ENCODE measurements at places on chromosomes 13 and 19. TPM values are rescaled to one million over a fixed set of nuclear protein-coding genes. Genes with fewer than 3 reads are reported as not detected.

GRCh38 chr13:23463661-23464060 is 30.2 kb upstream of the SACS start:
- no peak for DNase-seq

DNA sequence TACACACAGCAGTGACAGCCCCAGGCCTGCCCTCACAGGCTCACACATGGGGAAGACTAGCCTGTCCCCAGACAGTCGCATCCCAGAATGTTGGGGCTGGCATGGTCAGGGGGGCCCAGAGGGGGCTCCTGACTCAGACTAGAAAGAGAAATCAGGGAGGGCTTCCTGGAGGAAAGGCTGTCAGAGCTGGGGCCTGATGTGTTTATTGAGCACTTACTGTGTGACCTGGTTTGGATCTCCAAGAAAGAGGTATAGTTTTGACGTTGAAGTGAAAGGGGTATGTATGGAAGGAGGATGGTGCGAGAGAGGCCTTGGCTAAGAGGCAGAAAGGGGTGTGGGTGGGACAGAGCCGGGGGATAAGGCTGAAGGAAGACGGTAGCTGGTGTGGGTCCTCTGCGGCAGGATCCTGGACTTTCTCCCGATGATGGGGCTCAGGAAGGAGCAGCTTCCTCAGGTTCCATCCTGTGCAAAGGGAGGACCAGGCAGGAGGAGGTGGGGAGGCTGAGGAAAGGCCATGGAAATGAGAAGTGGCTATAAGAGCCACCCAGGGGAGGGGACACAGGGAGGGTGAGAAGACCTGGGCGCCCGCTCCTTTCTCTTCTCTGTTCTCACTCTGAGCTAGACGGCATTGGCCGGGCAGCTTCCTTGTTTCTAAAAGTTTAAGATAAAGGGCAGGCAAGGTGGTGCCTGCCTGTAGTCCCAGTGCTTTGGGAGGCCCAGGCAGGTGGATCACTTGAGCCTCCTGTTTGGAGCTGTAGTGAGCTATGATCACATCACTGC is 16.1 kb upstream of the BCL3 start:
- no peak for DNase-seq

GRCh38 chr13:99055735-99056134 is 77.9 kb upstream of the DOCK9 start:
- DNase-seq = no peak

The SERP2 gene
- 8.1 TPM for total RNA-seq

GRCh38 chr19:38209671-38210457 is 14.2 kb downstream of the DPF1 start:
- peak; percentile 87 for DNase-seq

- DNase-seq = no peak
Observed at GRCh38 chr19:35398570-35398969, 27.7 kb downstream of the GPR42 start.

The RASIP1 gene
- total RNA-seq = 3.2 TPM

DNA sequence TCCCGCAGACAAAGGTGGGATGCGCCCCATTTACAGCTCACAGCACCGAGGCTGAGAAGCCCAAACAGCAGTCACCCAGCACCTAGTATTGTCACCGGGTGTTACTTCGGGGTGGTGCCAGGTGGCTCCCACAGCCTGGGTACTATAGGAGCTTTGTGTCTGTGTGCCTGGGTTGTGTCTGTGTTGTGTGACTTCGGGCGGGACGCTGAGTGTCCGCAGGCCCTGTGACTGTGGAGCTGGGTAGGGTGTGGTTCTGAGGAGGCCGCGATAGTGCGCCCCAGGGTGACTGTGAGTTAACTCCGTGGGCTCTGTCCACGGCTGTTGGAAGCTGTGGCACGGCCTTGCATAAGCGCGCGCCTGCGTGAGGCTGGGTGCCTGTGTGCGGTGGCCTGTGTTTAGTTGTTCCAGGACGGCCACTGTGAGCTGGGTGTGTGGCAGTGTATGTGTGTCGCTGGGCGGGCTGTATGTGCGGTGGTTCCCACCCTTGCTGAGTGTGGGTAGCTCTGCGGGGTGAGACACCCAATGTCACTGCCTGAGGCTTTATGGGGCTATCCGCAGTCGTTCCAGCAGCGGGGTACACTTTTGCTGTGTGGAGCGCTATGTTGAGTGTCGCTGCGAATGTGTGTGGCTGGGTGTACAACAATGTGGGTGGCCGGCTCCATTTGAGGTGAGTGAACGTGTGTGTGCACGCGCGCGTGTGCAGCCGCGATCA is 559 bp upstream of the SSBP4 start:
- DNase-seq = no peak

- no peak for DNase-seq
Observed at GRCh38 chr19:29029268-29029958, 183.5 kb downstream of the UQCRFS1 start.

The CEACAM7 gene
- total RNA-seq = not detected

DNA sequence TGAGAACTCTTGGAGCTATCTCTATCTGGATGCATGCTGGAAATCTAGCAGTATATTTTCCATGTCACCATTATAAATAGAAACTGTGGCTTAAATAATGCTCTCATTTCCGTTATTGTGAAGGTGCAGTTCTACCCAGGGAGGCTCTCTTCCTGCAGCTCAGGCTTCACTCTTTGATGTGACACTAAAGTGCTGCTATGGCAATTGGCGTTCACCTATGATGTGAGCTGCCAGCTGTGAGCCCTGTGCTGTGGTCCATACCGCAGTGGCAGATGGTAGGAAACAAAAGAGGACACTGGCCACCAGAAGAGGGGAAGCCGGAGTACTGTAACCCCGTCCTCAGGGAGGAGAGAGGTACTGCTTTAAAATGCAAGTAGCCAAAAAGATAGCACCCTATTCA is 40.6 kb upstream of the ZNF681 start:
- no peak for DNase-seq

DNA sequence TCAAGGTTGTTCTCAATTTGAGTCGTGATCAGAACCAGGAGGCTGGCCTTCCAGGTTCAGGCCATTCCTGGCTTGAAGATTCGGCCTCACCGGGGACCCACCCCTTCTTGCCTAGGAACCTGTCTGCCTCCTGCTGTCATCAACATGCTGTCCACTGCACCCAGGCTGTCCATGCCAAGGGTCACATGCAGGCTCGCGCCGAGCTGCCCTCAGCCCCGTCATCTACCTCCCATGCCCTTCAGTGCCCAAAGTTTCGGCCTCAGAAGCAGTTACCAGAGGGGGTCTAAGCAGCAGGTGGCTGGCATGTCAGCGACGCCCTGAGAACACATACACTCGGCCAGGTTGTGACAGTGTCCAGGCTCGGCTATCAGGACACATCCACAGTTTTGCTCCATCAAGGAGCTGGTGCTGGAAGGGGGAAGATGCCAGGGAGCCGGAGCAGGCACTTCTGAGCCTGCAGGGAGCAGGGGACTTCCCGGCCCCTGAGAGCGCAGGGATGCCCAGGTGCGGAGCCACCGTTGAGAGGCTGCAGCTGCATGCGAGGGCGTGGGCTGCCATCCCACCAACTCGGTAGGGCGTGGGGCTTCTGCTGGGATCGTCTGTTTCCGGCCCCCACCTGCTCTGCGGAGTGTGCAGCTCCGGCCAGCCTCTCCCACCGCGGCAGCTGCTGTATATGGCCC is 590.9 kb upstream of the SLITRK5 start:
- no peak for DNase-seq

DNA sequence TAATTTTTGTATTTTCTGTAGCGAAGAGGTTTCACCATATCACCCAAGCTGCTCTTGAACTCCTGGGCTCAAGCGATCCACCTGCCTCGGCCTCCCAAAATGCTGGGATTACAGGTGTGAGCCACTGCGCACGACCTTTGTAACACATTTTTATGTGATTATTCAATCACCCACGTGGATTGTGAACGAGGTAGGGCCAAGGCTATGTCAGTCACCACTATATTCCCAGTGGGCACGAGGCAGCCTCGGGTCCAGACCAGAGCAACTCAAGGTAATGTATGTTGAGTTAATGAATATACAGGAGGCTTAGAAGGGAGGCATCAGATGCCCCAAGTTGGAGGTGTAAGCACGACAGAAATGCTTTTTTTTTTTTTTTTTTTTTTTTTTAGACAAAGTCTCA is 8.9 kb downstream of the PTGIR start:
- DNase-seq = no peak
